ENCODE measurements at places on chromosomes 1 and 21.

GRCh38 chr21:33384841-33385331 lies 18.3 kb upstream of the IFNGR2 start:
- DNase-seq, result no peak

GRCh38 chr1:55816456-55817426 lies 601.6 kb upstream of the USP24 start:
- no peak for DNase-seq

- no peak for DNase-seq
These were observed 7.1 kb downstream of the BECN2 start for GRCh38 chr1:241964550-241965282.

GRCh38 chr1:66415866-66416265 lies 118.1 kb upstream of the SGIP1 start:
- no peak for DNase-seq

DNA sequence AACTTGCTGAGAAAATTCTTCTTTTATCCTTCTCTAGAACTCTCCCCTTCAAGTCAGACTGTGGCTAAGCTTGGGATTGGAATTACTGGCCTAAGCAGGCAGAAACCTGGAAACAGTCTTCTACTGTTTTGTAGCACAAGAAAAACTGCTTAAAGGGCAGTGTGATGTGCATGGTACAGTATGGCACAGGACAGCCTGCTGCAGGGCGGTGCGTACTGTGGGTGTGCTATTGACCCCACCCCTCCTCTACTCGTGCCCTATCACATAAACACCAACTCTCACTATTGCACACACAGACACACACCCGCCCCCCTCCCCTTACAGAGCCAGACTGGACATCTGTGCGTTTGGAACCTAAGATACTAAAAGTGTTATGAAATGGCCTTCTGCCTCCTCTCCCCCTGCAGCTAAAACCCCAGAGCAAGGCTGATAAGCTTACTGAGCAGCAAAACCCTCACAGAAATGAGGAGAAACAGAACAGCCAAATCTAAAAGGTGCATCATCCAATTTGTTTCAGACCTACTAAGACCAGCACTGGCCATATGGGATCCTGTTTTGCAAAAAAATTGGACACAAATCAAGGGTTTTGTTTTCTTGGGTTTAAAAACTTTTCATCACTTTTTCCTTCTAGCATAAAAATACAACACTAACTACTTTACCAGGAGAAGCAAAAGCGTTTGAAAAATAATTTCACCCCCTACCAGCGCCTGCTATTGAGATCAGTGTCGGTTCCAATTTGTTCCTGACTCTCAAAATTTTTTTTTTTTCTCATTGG lies 355.8 kb upstream of the LYPLAL1 start:
- no peak for DNase-seq

DNA sequence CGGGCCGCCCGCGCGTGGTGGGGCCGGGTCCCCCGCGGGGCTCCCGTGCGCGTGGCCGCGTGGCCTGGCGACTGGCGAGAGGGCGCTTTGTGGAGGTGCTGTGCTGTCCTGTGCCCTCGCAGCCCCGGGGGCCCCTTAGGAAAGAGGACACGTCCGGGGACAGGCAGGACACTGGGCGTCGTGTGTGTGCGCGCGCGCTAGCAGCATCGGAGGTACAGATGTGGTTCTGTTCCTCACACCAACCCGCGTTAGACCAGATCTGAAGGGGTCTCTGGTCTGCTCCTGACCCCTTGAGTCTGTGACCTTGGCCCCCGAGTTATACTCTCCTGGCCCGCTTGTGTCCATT lies 489 bp downstream of the ACTN2 start:
- no peak for DNase-seq

GRCh38 chr1:48026275-48026674 lies 29.1 kb upstream of the TRABD2B start:
- no peak for DNase-seq

DNA sequence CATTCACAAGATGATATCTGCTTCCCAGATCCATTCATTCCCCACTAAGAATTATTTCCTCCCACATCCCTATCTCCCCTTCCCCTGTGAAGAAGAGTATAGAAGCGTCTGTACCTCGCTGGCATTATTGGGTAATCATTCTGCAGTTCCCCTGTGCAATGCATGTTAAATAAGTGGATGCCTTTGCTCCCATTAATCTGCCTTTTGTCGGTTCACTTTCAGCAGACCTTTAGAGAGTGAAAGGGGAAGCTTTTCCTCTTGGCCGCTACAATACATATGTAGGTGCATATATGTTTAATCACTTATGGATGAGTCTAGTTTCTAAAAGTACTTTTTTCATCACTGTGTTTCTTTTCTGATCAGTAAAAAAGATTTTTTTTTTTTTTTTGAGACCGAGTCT lies 7.0 kb downstream of the CLCN6 start:
- DNase-seq, result no peak

GRCh38 chr1:174837386-174837785 lies 162.4 kb upstream of the CACYBP start:
- no peak for DNase-seq

DNA sequence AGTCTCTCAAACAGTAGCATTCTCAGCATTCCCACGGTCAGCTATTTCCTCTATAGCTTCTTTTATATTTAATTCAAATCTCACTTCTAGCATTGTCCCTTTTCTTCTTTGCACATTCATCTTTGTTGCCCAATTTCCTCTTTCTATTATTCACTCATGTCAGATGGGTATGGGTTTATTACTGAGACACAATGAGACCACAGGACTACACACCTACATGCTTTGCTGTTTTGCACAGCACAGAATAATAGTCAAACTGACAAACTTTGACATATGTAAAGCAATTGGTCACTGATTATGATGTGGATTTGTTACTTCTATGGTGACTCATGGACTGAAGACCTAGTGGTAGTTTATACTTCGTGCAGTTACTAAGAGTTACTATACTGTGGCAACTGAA lies 5.8 kb upstream of the CD1C start:
- DNase-seq, result no peak

DNA sequence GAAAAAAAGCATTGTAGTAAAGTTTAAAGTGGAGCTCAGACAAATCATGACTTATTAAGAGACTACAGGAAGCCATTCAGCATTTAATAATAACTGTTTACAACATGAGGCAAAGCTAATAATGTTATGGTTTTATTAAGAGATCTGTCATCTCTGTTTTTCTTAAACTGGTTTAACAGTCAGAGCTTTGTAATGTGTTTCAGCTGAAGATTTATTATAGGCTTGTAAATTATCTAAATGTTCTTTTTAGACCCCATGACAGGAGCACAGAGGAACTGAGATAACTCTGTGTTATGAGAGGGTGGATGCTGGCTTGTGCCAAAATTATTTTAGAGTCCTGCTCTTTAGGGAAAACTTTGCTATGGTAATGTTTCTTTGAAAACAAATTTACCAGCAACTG lies 38.0 kb upstream of the RWDD3 start:
- no peak for DNase-seq

GRCh38 chr1:169340882-169341281 lies 26.7 kb downstream of the NME7 start:
- no peak for DNase-seq

GRCh38 chr1:23352096-23352695 lies 8.1 kb upstream of the HNRNPR start:
- no peak for DNase-seq

- DNase-seq, result no peak
These were observed 68.6 kb downstream of the PIK3CD start for GRCh38 chr1:9719978-9720722.

GRCh38 chr1:29719253-29719652 lies 482.9 kb downstream of the PTPRU start:
- DNase-seq, result no peak

DNA sequence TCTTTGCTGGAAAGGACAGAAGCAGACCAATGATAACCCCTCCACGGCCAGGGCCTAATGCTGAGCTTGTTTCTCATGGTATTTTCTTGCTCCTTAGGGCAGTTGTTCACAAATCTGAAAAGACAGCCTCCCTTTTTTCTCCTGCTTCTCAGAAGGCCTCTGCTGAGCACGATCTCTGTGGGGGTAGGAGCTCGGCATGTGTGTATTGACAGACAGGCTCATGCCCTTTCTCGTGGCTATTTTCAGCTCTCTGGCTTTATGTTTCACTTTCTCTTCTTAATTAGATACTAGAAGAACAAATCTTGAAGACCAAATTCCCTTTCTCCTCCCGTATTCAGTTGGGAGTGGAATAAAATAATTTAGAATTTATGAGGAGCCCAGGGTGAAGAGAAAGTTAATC lies 768 bp upstream of the RIIAD1 start:
- DNase-seq, result no peak

DNA sequence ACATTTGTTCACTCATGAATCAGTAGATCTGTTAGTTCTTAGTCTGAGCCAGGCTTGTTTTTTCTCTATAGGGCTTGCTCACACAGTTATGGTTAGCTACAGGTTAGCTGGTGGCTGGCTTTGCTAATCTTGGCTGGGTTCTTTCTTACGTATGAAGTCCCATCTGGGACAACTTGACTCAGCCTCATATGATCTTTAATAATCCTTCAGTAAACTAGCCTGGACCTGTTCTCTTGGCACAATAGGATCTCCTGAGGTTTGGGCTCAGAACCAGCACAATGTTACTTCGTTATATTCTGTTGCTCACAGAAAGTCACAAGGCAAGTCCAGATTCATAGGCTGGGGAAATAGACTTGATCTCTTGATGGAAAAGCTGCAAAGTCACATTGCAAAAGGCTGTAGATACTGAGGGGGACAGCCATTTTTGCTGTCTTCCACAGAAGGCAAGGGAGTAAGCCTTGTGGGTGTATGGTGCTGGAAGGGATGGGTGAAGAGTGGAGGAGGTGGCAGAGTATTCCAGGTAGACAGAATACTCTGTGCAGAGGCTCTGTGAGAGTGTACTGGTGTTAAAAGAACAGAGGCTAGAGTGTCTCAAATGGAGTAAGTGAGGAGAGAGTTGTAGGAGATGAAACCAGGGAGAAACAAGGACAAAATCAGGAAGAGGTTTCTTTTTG lies 24.4 kb downstream of the EFCAB7 start:
- DNase-seq, result no peak

DNA sequence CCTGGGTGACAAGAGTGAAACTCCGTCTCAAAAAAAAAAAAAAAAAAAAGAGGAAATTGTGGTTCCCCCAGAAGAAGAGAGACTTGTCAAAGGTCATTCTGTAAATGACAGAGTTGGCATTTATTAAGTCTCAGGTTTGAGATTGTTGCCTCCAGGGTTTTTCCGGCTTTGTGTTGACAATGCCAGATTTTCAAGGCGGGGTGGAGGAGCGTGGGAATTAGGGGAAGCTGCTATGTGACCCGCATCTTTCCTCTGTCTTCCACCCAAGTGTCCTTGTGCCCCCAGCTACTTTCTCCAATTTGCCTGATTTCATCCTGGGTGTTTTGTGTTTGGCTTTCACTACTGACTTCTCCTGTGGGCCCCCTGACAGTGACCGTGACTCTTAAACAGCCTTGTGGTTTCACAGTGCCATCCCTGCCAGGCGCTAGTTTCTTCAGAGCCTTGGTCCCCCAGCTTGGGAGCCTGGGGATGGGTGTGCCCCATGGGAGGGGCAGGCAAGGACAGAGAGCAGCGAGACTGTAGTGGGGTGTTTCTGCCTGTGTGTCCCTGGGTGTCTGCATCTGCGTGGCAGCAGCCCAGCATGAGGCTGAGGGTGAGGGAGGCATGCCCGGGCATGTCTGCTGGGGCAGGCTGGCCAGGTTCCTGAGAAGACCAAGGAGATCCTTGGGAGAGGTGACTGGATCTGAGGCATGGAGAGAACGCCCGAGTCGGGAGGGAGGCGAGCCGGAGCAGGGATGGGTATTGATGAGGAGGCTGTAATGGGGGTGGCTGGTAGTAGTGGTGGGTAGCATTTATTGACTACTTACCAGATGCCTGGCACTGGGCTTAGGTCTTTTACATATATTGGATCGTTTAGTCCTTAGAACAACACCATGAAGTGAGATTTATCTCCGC lies 46.3 kb downstream of the IER5 start:
- no peak for DNase-seq

- DNase-seq, result no peak
These were observed 82.8 kb downstream of the PLPPR5 start for GRCh38 chr1:98921817-98922216.

GRCh38 chr1:185939142-185939541 lies 205.0 kb downstream of the HMCN1 start:
- no peak for DNase-seq

GRCh38 chr1:100459358-100460114 lies 78.4 kb upstream of the GPR88 start:
- peak; percentile 19 for DNase-seq

- no peak for DNase-seq
These were observed 59.8 kb downstream of the TOR1AIP2 start for GRCh38 chr1:179817789-179818188.

GRCh38 chr1:233368106-233368788 lies 40.7 kb downstream of the MAP3K21 start:
- DNase-seq, result no peak

DNA sequence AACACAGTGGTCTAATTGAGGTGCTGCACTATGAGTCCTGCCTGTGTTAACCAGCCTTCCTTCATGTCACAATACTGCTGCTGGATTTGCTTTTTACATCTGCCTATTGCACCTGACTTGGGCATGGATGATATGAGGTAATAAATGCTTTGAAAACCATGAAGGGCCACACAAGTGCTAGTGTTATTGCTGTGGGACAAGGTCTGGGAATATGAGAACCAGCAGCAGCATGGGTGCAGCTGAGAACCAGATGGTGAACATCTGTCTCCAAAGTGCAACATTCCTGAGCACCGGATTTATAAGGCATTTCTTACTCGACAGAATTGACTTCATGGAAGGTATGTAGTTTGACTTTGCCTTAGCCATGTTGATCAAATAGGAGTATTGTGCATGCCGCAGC lies 16.6 kb downstream of the TRIM45 start:
- no peak for DNase-seq

DNA sequence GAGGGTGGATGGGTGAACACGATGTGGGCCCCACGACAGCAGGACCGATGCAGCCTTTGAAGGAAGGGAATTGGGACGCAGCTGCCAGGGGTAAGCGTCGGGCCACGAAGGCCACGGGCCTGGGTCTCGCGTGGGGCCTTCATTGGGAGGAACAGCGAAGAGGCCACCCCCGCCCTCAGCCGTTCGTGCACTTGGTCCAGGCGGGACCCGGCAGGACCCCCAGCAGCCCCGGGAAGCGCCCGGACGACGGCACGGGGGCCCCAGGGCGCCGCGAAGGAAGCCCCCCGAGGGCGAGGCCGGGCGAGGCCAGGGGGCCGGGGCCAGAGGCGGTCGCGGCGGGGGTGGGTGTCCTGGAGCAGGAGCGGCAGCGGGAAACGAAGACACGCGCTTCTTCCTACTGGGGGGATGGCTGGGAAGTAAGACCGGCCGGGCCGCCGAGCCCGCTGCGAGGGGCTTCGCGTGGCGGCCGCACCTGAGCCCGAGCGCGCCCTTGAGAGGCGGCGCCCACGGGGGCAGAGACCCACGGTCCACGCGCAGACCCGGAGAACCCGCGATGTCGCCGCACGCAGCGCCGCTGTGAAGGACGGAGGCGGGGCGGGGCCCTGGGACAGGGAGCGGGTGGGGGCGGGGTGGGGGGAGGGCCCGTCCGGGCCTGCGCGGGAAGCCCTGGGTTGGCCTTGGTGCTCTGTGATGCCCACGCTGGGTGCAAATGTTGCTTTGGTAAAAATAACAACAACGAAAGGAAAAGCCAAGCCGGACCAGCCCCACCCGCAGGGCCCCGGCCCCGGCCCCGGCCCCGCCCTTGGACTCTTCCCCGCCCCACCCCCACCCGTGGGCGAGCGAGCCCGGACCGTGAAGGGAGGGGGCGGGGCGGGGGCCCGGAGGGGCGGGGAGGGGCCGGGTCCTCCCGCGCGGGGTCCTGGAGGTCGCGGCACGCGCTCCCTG lies 56.0 kb upstream of the ADARB1 start:
- peak; percentile 46 for DNase-seq

GRCh38 chr1:50880373-50880772 lies 79.7 kb downstream of the FAF1 start:
- DNase-seq, result no peak
